Effector memory CD4-positive, alpha-beta T cell (primary cell): ENCODE measurements at places on chromosomes 5 and 9.

GRCh38 chr9:82208741-82209450 is 220.3 kb downstream of the SPATA31D1 start:
- no peak for DNase-seq

DNA sequence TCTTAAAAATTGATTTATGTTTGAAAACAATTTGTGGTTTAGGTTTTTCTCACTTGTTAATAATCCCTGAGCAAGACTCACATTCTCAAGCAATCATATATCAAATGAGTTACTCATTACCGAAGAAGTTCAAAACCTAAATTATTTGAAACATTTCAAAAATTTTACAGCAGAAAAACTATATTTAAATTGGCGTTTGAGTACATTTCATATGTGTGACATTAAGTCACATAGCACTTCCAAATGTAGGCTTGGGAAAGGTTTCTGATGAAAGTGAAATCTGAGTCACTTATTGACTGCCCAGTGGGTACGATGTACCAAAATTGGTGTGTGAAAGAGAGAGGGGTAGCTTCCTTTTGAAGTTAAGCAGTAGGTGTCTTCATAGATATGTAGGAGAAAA is 411.4 kb upstream of the SGCD start:
- DNase-seq, result no peak

GRCh38 chr9:72210522-72210921 is 61.3 kb downstream of the GDA start:
- no peak for DNase-seq

GRCh38 chr5:14316471-14316870 is 173.3 kb downstream of the TRIO start:
- no peak for DNase-seq

- DNase-seq, result no peak
Measured at GRCh38 chr5:36496471-36496870, 109.9 kb upstream of the SLC1A3 start.

GRCh38 chr9:106697390-106697749 is 165.6 kb upstream of the ZNF462 start:
- DNase-seq, result no peak

DNA sequence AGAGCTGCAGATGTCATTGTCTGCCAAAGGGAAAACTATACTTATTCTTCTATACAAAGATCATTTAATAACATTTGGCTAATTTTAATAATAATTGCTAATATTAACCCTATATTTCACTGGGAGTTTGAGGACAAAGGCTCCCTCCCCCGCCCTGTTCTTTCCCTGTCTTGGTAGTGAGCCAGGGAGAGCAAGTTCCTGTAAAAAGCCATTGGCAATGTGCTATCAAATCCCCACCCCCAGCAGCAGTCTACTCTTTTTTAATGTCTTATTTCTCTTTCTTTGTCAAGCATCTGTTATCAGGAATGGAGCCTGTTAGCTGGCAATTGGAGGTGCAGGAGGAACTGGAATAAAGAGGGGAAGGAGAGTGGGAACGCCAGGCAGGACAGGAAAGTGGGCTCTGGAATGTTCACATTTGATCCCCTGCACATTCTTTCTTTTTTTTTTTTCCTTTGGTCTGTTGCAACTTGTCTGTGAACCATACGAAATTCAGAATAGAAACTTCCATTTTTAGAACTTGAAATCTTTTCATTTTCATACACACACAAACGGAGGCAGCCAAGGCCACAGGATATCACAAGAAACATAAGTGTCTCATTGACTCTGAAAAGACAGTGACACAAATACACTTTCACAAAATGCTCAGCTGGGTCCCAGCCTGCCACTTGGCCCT is 664.8 kb upstream of the ZNF608 start:
- no peak for DNase-seq

GRCh38 chr9:110580850-110581249 is 1.3 kb upstream of the SVEP1 start:
- DNase-seq, result no peak

- DNase-seq, result no peak
Measured at GRCh38 chr5:126280343-126280742, 142.9 kb upstream of the GRAMD2B start.

DNA sequence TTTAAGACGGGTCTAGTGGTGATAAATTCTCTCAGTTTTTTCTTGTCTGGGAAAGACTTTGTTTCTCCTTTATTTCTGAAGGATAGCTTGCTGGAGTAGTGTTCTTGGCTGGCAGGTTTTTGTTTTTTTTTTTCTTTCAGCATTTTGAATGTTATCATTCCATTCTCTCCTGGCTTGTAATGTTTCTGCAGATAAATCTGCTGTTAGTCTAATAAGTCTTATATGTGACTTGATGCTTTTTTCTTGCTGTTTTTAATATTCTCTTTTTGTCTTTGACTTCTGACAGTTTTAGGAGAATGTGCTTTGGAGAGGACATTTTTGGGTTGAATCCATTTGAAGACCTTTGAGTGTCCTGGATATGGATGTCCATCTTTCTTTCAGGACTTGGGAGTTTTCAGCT is 16.0 kb downstream of the HSD17B4 start:
- DNase-seq, result no peak

GRCh38 chr5:104297076-104297475 is 734.5 kb upstream of the NUDT12 start:
- DNase-seq, result no peak

DNA sequence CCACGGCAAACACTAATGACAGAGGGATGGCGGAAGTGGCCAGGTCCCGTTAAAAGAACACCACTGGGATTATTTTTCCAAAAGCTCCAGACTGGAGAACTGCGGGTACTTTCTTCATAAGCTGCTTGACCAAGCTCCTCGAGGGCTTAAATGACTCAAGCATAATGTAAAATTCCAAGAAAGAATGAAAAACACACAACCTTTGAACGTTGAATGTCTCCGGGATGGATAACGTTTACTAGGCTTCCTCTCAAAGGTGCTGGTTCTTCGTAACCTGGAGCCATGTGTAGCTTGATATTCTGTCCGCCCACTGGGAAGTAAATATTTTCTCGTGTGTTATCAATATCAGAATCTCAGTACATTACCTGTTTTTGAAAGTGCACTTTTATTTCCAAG is 67.6 kb downstream of the EPB41L4B start:
- DNase-seq, result no peak

DNA sequence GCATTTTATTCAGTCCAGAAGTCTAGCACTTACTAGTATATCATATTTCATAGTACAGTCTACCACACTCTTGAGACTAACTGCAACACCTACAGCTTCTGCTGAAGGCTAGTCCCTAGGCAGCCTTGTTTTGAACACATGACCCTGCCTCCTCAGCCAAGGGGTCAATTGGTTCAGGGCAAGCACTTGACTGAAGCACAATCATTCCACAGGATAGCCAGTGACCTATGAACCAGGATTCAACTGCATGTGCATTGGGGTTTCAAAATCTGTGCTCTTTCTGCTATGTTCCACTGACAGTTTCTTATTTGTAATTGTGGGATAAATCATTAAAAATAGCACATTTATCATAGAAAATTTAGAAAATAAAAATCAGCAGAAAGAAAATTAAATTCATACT is 186.8 kb downstream of the TMEM161B start:
- no peak for DNase-seq

GRCh38 chr5:76836585-76836984 is 13.2 kb upstream of the S100Z start:
- DNase-seq, result no peak

GRCh38 chr9:114619191-114619761 is 8.2 kb downstream of the TMEM268 start:
- DNase-seq, result no peak

DNA sequence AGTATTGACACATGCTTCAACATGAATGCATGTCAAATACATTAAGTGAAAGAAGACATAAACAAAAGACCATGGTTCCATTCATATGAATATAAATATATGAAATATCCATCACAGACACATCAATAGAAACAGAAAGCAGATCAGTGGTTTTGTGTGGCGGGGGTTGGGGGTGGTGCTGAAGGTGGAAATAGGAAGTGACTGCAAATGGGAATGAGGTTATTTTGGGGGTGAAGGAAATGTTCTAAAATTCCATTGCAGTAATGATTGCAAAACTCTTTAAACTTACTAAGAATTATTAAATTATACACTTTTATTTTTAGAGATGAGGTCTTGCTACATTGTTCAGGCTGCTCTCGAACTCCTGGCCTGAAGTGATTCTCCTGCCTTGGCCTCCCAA is 28.7 kb downstream of the TAF1L start:
- no peak for DNase-seq
